Stimulated activated CD4-positive, alpha-beta T cell treated with anti-CD3 and anti-CD28 coated beads, Interleukin-1b, Interleukin-23, amount 100 ng/mL, for 1 hour (primary cell): ENCODE measurements at places on chromosomes 7 and 10.

DNA sequence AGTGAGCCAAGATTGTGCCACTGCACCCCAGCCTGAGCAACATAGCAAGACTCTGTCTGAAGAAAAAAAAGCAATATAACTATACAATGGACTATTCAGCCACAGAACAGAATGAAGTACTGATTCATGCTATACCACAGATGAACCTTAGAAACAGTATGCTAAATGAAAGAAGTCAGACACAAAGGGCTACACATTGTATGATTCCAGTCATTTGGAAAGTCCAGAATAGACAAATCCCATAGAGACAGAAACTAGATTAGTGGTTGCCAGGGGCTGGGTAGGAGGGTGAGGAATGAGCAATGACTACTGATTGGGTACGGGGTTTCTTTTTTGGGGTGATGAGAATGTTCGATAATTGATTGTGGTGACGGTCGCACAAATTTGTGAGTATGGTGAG is 9.6 kb upstream of the CFAP70 start:
- no peak for DNase-seq

- no peak for DNase-seq
Measured at GRCh38 chr10:11772575-11773288, 30.6 kb downstream of the ECHDC3 start.

DNA sequence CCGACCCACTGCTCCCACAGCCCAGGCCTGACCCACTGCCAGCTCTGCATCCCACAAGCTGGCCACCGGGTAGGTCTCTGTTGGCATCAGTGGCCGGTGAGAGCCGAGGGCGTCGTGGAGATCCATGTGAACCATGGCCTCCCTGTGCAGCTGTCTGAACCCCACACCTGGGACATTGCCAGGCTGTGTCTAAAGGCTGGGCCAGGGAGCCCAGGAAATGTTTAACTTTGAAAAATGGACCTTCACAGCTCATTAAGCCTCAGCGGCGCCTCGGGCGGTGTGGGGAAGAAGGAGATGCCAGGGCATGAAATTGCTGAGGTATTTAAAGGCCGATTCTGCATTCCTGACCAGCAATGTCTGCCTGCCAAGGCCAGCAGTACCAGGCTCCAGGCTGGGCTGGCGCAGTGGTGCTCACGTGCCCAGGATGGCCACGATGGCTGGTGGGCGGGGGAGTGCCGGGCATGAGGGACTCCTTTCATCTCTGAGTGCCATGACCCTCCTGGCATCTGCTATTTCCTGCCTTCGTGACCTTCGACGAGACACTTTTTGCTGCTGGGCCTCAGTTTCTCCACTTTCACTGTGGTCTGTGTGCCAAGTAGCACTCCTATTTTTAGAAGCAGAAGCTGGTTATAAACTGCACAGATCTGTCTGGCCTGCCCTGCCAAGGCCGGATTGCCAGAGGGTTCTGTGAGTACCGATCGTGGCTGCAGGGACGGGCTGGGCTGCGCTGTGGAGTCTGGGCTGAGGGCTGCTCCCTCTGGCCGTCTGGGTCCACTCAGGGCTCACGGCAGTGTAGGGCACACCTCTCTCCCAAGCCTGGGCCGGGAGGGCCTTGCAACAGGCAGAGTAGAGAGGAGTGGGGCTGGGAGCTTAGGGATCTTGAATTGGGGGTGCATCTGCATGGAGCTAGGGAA is 21.8 kb downstream of the ELFN1 start:
- no peak for DNase-seq

GRCh38 chr10:99450624-99451498 is 20.4 kb upstream of the GOT1 start:
- no peak for DNase-seq

DNA sequence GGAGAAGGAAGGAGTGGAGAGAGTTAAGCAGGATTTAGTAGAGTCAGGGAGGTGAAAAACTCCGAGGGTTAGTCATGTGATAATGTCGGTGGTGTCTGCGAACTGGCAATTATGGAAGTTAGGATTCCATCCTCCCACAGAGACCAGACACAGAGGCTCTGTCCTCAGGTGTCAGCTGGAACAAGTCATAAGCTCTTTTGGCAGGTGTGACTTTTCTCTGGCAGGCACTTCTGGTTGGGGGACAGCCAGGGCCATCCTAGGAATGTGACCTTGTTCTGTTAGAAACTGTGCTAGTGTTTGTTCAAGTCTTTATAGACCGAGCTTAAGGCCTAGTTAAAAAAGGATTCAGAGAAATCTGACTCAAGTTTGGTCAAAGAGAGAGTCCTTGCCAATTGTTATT is 371.0 kb downstream of the DPP6 start:
- no peak for DNase-seq

DNA sequence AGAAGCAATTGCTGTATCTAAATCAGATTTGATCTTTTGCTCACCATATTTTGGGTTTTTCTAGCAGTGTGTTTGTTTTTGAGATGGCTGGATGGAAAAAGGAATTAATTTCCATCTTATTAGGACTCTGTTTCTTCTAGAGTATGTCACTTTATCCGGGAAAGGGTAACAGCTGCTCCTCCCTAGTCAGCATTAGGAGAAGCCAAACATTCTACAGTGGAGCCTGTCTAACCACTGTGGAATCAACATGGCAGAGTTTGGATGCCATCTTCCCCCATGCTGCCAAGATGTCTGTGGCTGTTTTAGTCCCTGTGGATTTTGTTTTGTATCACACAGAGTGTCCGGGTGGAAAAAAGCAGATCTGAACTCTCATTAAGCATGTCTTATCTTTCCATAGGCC is 16.0 kb upstream of the LMOD2 start:
- no peak for DNase-seq

DNA sequence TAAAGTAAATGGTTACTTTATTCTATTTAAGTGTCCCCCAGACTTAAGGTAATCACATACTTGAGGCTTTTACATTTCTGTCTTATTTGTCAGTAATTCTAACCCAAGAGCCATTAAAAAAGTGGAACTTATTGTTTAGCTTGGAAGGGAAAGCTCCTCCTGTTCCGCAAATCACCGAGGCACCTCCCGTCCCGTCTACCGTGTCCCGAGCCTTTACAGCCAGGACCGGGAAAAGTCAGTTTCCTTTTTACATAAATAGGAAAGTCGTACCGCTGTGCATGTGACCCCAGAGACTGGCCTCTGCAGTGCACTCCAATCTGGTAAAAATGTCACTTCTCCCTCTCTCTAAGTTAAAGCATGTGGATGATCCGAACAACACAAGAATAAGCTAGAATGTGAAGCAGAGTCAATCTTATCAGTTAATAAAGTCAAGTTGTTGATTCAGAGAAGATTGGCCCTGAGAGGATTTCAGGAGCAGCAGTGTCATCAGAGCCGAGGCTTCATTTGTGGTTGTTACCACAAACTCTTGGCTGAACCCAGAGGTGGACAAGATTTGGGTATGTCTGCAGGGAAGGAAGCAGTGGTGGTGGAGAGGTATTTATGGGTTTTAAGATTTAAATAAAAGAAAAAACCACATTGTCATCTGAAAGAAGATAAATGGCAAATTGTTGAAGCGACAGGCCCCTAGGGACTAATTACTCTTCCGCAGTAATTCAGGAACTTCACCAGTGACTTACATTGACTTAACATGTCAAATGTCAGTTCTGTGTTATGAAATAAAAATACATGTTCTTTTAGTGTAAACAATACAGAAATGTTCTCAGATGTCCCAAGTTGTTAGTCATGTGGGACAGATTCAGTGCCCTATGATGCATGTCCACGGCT is 316.6 kb upstream of the ZNF32 start:
- no peak for DNase-seq

DNA sequence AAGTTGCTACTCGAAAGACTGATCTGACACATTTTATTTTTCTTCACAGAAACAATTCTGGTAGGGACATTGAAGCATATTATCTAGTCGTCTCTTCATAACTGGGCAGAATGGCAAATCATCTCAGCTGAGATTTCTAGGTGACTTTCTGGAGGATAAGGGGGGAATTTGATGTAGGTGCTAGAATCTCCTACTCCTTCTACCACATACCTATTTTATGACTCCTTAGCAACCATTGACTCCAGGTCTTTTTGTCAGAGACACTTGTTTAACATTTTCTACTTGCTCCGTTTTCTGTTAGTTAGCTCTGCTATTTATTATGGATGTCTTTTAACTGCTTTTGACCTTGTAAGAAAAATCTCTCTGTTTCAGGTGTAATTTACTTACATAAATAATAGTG is 380.9 kb upstream of the SEMA3C start:
- no peak for DNase-seq

- DNase-seq = no peak
Measured at GRCh38 chr7:115477193-115477651, 553.3 kb downstream of the TFEC start.

DNA sequence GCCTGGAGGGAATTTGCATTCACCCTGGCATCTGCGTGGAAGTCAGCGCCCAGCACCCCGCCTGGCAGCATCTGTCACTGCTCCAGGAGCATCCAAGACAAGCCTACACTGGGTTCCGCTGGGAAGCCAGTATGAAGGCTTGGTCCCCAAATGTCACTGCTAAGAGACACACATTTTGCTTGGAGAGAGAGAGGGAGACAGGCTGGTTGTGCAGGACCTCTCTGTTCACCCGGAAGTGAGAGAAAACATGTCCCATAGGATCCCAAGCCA is 119.5 kb downstream of the SEC23IP start:
- no peak for DNase-seq

GRCh38 chr7:45039106-45039505 is 39.1 kb downstream of the CCM2 start:
- DNase-seq = no peak

- no peak for DNase-seq
Measured at GRCh38 chr7:69173341-69173740, 424.9 kb upstream of the AUTS2 start.

GRCh38 chr7:151422212-151422611 is 12.4 kb upstream of the WDR86 start:
- DNase-seq = no peak
